T-helper 17 cell (primary cell): ENCODE measurements at places on chromosomes 6 and 20. TPM values are rescaled to one million over a fixed set of nuclear protein-coding genes. Genes with fewer than 3 reads are reported as not detected.

DNA sequence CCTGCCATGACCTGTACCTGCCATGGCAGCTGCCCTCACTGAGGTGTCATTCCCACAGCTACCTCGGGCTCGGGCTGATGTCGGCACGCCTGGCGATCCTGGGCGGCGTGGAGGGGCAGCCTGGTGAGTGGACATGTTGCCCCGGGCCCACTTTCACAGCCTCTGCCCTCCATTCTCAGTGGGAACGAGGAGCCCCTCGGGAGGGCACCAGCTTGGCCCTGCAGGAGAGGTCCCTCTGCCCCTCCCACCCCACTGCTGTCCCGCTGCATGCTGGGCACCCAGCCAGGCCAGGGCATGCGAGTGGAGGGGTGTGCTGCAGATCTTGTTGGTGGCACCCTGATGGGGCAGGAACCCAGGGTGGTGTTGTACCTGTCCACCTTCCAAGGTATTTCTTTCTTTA is 23.0 kb downstream of the ENTPD6 start:
- DNase-seq = no peak

LGSN gene
- total RNA-seq = not detected

DNA sequence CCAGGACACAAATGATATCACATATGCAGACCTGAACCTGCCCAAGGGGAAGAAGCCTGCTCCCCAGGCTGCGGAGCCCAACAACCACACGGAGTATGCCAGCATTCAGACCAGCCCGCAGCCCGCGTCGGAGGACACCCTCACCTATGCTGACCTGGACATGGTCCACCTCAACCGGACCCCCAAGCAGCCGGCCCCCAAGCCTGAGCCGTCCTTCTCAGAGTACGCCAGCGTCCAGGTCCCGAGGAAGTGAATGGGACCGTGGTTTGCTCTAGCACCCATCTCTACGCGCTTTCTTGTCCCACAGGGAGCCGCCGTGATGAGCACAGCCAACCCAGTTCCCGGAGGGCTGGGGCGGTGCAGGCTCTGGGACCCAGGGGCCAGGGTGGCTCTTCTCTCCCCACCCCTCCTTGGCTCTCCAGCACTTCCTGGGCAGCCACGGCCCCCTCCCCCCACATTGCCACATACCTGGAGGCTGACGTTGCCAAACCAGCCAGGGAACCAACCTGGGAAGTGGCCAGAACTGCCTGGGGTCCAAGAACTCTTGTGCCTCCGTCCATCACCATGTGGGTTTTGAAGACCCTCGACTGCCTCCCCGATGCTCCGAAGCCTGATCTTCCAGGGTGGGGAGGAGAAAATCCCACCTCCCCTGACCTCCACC is 42.2 kb downstream of the SIRPA start:
- no peak for DNase-seq

SLC22A7 gene
- not detected for total RNA-seq

GRCh38 chr6:73006146-73006545 is 219.2 kb downstream of the KHDC1L start:
- DNase-seq = no peak

DNA sequence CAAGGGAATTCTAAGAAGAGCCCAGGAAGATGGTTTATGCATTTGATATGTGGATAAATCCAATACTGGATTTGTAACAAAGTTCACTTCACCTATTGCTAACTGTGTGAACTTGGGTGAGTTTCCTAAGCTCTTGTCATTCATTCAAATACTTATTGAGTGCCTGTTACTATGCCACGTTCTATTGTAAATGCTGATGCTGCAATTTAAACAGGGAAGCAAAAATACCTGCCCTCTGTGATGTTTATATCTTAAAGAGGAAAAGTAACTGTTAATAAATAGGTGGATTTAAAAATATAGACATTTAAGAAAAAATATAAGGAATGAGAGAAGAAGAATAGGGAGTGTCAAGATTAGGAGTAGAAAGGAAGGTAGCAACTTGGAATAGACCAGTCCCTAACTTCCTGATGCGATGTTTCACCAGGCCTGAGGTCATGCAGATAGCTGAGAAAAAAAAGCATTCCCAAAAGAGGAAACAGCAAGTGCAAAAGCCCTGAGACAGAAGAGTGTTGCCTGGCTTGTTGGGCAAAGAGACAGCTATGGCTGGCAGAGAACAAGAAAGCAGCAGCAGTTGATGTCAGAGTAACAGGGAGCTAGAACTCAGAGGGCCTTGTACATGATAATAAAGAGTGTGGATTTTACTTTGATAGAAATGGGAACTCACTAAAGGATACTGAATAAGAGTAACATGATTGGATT is 54.3 kb upstream of the TCF21 start:
- DNase-seq = no peak

- DNase-seq = no peak
These were observed 179.4 kb downstream of the ERMARD start for GRCh38 chr6:169930799-169931198.

GRCh38 chr6:142943711-142944123 is 1.3 kb downstream of the HIVEP2 start:
- DNase-seq = peak; percentile 12

GRCh38 chr20:61295682-61296628 is 43.9 kb downstream of the CDH4 start:
- no peak for DNase-seq

DNA sequence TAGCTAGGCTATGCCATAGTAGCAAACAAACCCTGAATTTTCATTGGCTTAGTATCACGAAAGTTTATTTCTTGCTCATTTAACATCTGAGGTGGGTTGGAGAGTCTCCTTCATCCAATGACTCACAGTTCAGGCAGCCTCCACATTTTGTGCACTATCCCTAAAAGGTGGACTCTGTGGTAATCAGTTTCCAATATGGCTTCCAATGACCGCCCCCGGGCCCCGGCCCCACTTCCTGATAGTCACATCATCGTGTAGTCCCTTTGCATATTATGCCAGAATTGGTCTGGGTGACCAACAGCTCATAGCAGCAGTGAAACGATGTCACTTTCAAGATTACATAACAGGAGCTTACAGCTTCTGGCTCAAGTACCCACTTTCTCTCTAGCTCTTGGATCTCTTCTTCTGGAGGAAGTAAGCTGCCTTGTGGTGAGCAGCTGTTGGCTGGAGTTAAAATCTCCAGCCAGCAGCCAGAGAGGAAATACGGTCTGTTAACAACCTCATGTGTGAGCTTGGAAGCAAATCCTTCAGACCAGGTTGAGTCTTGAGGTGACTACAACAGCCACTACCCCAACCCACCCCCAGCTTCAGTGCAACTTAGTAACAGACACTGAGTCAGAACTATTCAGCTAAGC is 7.8 kb downstream of the HCRTR2 start:
- no peak for DNase-seq

GRCh38 chr6:151370509-151371078 is 20.8 kb downstream of the ZBTB2 start:
- no peak for DNase-seq

DNA sequence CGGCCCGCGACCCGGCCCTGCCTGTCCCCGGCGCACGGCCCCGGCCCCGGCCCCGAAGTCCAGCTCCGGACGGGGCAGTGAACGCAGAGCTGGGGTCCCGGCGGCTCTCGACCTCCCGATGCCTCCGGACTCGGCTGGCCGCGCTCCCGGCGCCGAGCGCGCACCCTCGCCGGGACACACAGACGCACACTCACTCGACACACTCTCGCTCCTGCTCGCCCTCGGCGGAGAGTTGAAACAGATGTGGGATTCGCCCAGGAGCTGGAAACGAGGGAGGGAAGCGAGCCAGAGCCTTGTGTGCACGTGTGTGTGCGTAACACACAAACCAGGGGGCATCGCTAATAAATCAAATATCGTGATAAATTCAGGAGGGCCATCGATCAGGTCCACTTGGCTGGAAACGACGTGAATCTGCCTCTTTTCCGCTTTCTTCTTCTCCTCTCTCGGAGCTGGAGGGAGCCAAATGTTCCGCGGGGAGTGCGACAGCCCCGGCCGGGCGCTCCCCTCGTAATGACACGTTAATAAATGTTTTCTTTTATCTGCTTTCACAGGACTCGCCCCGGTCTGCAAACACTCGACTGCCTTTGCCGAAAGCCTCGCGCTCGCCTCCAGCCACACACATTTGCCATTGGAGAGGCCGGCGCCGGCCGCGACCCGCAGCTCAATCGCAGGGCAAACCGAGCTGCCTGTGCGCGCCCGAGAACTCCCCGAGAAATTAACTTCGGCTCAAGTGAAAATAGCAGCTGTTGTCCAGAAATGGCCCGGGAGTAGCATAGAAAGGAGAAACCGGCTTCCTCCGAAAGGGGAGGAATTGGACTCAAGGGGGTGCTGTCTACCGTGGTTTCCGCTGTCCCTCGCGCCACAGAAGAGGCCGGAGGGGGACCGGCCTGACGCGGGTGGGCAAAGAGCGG is 828 bp upstream of the SULF2 start:
- DNase-seq = no peak

PREP gene
- 27.8 TPM for total RNA-seq

FAXC gene
- not detected for total RNA-seq

DNA sequence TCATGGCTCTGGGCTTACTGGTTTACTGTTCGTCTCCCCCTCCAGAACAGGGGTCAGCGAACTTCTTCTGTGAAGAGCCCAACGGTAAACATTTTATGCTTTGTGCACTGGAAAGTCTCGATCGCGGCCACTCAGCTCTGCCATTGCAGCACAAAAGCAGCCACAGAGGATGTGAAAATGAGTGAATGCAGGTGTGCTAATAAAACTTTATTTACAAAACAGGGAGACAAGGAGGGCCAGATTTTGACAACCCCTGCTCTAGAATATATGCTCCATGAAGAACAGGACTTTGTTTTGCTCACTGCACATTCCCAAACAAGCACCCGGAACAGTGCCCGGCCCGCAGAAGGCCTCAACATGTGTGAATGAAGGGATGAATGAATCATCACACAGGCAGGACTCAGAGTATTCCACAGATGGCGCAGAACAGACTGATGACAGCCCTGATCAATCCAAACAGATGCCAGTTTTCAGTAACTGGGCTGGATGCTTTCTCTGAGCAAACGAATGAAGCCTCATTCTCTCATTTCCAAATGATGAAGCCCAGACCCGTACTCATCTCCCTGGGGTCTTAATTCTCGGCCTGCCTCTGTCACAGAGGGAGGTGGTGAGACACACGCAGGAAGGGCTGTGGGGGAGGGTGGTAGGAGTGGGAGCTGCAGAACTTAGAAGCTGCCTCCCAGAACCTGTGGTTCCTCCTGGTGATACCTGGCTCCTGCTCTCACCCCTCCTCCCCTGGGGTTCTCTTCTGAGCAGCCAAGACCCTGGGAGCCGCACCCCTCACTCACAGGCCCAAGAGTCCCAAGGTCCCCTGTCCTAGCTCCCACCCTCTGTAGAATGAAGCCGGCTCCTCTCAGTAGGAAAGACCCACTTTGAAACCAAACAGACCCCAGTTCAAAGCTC is 196.4 kb downstream of the PREX1 start:
- no peak for DNase-seq

DNA sequence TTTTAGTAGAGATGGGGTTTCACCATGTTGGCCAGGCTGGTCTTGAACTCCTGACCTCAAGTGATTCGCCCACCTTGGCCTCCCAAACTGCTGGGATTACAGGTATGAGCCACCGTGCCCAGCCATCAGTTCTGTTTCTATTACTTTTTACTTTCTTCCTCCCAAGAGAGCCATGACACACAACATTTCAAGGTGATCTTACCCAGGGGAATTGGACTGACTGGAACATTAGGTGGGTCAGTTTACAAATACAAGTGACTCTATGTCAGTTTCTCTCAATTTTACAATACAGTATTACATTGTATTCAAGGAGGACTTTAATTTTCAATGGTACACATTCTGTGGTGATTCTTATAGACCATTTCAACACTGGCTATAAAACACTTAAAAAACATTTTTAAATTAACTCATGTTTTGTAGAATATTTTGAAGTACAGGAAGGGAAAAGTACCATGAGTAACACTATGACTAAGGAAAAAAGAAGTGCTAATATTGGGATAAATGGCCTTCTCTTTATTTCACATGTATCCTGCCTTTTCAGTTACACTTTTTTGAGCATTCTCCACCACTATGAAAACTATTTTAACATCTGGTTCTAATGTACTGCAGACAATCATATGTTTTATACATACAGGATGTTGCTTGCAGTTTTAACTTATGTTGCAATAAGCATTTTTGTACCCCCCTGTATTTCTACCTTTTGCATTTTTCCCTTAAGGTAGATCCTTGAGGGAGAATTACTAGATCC is 8.4 kb downstream of the TPBG start:
- no peak for DNase-seq

DNA sequence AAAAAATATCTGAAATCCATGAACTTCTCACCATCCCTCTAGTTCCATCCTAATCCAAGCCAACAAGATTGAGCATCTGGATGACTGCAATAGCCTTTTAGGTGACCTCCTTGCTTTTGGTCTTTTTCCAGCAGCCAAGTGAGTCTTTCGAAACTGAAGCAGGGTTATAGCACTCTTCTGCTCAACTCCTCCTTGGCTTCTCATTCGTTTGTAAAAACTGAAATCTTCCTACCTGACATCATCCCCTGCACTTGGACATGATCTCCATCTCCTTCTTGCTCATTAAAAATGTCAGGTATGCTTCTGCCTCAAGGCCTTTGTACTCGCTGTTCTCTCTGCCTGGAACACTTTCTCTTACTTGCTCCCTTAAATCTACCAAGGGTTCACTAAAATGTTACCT is 46.0 kb downstream of the STX7 start:
- no peak for DNase-seq

PRPH2 gene
- total RNA-seq = not detected

- no peak for DNase-seq
These were observed 195.0 kb downstream of the CD83 start for GRCh38 chr6:14312587-14312986.

DNA sequence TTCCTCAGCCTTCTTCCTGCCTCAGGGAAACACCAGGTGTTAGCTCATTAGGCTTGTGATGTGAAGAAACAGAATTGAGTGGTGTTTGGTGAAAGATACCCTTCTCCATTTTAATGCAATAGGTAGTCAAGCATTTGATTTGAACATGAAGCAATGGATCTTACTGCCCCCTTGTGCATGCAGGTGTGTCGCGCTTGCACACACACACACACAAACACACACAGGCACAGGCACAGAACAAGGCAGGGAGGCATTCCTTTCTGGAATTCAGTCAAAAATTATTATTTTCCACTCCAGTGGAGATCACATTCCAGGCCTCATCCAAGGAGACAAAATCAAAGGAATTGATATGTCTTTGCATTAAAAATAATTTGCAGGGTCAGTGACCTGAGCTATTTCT is 667.0 kb upstream of the MARCKS start:
- DNase-seq = no peak

- no peak for DNase-seq
These were observed 23.0 kb downstream of the IL17F start for GRCh38 chr6:52221302-52221701.

DNA sequence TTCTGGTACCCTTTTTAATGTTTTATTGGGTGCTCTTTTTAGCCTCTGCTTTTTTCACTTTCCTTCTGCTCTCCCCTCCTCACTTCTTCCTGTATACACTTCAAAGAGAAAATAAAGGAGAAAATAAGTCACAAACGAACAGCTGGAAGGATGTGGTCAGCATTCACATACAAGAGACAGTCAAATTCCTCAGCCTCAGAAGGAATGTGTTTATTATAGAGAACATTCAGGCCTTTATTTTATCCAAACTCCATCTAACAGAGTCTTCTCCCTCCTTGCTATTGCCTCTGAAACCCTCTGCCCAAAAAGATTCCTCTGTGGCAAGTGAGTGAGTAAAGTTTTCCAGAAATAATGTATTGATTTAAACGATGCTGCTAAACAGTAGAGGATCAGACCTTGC is 490.4 kb downstream of the FRK start:
- DNase-seq = no peak
